ENCODE measurements at places on chromosomes 2 and 18. TPM values are rescaled to one million over a fixed set of nuclear protein-coding genes. Genes with fewer than 3 reads are reported as not detected.

GPATCH11 gene
- 10.7 TPM for polyA plus RNA-seq

C1QL2 gene
- polyA plus RNA-seq, result not detected

PREB gene
- polyA plus RNA-seq, result 51.4 TPM

LRATD1 gene
- polyA plus RNA-seq, result 19.3 TPM

CYS1 gene
- 105 TPM for polyA plus RNA-seq

PAX8 gene
- 264 TPM for polyA plus RNA-seq

TUBA3E gene
- 0.04 TPM for polyA plus RNA-seq

FAM117B gene
- 32.7 TPM for polyA plus RNA-seq

ZAP70 gene
- polyA plus RNA-seq, result 1.7 TPM

DNA sequence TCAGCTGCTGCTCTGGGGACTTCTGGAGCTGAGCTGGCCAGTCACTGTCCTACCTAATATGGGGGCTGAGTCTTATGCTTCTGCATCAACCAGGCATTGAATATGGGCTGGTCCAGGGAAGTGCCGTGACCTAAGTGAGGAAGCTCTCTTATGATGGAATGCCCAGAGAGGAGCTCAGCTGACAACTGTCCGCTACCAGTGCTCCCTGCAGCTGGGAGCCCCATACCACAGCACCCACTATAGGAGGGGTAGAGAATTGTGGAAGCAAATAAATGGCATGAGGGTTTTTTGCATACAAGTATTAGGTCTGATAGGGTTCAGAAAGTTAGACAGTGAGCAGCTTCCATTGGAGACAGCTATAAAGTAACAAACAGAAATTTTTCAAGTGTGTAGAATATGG is 4.5 kb downstream of the TIMM21 start:
- DNase-seq, result no peak

GRCh38 chr2:10846110-10846861 is 33.7 kb upstream of the PDIA6 start:
- DNase-seq, result no peak

- no peak for DNase-seq
These were observed 2.6 kb downstream of the BAZ2B start for GRCh38 chr2:159613651-159614285.

DNA sequence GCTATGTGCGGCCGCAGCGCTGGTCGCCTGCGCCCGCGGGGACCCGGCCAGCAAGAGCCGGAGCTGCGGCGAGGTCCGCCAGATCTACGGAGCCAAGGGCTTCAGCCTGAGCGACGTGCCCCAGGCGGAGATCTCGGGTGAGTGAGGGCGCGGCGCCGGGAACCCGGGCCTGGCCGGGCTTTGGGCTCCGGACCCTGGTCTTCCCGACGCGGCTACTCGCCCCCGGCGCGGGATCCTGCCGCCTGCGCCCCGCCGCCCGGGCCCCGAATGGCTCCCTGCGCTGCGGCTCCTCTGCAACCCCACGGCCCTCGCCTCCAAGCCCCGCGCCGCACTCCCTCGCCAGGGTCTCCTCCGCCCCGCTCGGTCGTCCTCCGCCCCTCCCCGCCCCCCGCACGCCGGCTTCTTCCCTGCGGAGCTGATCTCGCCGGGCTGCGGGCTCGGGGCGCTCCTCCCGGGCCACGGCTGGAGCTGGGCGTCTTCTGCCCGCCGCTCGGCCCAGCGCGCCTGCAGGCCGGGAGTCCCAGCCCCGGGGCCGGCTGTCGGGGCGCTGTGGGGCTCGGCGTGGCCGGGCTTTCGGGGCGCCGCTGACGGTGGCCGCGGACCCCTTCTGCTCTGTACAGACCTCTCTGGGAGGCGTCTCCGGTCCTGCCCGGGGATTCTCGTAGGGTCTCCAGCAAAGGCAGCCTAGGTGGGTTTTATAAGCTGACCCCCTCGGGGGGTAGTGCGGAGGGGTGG is 652 bp downstream of the GPC1 start:
- no peak for DNase-seq

- DNase-seq, result no peak
These were observed 21.6 kb downstream of the ZEB2 start for GRCh38 chr2:144498277-144498676.

DNA sequence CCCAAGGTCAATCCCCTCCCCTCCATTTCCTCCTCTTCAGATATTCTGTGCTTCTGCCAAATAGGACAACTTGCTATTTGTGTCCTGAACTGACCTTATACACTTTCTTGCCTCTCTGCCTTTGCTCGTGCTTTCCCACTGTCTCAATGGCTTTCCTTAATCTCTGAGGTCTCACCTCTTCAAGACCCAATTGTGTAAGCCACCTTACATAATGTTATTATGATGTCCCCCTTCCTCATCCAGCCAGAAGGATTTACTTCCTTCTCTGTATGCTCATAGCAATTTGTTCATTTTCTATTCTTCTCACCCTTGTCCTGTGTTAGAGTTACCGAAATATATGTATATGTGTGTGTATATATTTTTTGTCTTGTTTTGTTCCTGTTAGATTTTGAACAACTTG is 26.9 kb upstream of the DARS1 start:
- no peak for DNase-seq

DNA sequence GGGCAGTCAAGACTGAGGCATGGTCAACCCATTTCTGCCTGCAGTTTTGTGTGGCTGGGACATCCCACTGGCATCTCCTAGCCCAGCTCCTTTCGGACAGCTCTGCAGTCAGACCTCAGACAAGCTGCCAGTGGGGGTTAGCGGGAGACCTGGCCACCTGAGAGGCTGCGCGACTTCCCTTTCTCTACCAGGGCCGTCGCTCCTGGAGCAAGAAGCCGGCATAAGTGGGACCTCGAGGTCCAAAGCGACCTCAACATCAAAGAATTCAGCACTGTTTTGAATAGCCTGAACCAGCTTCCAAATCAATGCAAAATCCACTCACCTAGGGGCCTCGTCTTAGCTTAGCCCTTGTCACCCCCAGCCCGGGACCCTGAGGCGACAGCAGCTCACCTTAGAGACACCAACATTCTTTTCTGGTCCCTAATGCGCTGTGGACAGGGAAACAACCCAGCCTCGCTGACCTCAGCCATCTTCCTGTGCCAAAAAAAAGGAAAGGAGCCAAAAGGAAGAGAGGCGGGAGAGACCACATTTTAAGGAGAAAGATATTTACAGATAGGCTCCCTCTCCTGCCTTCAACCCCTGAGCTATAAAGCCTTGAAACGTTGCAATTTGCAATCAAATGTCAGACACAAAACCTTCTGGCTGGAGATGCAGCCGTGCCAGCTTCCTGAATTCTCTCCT is 81.2 kb downstream of the GFPT1 start:
- DNase-seq, result no peak

- DNase-seq, result no peak
These were observed 108.2 kb upstream of the MYCN start for GRCh38 chr2:15832030-15832709.

GRCh38 chr2:99935662-99936061 is 206.7 kb downstream of the AFF3 start:
- DNase-seq, result no peak
